Activated CD4-positive, CD25-positive, alpha-beta regulatory T cell treated with anti-CD3 and anti-CD28 coated beads, Interleukin-2, amount 50 U/mL, for 16 hours (primary cell): ENCODE measurements at places on chromosomes 2 and 18.

DNA sequence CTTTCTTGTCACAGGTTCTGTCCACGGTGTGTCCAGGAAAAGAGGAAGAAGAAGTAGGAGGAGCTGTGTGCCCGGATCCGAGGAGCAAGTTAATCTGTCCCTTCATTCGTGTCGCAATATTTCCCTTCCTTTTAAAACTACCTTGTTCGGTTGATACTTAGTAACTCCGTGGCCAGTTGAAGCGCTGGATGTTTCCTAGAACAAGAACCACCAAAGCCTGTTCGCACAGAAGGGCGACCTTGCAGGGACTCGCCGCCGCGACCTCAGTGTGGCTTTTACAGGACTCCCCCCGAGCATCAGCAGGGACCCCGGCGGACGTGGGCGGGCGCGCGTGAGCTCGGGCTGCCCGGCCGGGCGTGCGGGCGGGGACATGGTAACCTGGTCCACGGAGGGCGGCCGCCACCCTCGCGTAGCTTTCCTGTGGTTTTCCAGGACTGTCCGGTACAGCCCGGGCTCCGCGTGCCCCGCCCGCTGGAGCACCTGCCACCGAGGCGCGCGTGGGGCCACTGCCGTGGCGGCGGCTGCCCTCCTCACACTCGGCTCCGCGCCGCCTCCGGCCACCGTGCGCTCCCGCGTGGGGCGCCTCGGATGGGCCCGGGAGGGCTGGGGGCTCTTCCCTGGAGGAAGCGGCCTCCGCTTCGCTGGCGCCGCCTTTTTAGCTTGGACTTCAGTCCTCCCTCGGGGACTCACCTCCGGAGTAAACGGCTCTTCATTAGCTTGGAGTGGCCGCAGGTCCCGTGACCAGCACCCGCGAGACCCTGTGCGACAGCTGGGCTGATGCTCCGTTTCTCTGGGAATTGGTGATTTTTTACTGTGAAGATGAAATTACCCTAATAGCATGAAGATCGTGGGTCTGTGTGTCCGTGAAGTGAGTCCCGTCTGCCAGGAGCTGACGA is 9.2 kb upstream of the D2HGDH start:
- no peak for DNase-seq

- no peak for DNase-seq
These were observed 11.8 kb upstream of the SLC9A4 start for GRCh38 chr2:102461188-102461587.

DNA sequence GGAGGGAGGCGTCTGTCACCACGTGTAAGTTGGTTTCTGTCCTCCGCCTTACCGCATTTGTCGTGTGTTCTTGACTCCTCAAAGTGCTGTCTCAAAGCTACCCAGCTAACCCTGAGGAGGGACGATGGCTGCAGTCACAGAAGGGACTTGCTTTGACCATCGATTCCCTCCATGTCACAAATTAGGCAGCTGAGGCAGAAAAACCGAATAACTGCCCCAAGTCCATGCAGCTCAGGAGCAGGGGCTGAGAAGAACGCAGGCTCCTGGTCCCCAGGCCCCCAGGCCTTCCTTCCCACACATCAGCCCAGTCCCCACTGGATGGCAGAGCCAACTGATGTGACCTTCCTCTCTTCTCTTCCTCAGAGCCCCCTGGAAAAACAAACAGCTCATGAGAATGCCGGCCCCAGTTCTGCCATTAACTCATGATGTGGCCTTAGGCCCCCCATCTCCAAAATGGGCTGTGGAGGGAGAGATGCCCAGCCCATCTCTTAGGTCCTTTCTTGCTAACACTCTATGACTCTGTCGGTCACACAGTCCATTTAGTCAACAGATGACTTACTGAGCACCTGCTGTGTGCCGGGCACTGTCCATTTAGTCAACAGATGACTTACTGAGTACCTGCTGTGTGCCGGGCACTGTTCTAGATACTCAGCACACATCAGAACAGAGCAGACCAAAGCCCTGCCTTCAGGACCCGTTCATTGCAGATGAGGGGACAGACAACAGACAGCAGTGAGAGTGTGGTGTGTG is 19.6 kb downstream of the MTERF4 start:
- DNase-seq: no peak

GRCh38 chr18:79912409-79912991 is 39.0 kb downstream of the SLC66A2 start:
- no peak for DNase-seq

DNA sequence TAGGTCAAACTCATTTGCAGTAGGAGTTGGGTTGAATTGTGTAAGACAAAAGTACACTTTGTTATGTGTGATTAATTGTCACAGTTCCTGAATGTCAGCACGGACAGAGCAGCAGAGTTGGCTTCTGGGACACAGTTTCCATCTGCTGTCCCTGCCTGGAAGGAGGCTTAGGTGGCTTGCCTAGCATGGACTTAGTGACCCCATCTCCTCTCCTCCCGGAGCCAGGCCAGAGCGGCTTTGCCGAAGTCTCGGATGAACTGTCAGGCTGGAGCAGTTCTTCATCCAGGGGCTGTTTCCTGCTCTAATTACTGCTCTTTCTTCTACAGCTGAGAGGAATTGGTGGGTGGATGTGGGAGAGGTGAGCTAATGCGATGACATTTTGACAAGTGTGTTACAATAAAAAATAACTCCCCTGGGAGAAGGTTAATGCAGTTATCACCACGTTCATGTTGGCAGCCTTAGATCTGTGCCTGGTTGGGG is 102.0 kb downstream of the SH3RF3 start:
- DNase-seq: no peak

GRCh38 chr2:217835931-217836891 is 166.6 kb downstream of the TNS1 start:
- DNase-seq: no peak

GRCh38 chr2:16684676-16685339 is 19.2 kb upstream of the CYRIA start:
- DNase-seq: no peak

DNA sequence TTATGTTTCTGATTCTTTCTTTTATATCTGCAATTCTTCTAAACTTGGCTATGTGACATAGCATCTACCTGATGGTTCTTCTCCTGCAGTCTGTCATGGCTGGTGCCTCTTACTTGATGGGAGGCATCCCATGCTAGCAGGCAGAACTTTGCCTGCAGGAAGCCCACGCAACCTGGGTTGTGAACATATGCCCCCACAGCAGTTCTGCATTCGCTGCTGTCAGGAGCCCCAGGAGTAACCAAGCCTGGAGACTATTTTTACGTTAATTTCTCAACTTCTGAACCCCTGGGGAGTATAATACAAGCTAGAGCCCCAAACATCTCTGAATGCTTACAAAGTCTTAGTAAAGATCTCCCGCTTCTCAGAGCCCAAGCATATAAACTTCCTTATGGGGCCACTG is 12.1 kb downstream of the FAM168B start:
- no peak for DNase-seq

- DNase-seq: no peak
These were observed 19.0 kb downstream of the BIN1 start for GRCh38 chr2:127087791-127088495.

GRCh38 chr2:202494300-202495229 is 118.4 kb downstream of the BMPR2 start:
- no peak for DNase-seq

- no peak for DNase-seq
These were observed at the start of gene TBC1D8 for GRCh38 chr2:101151146-101151858. TBC1D8 (minus strand) TSS chr2:101151382; CDS start chr2:101151253, 129 bp downstream.

DNA sequence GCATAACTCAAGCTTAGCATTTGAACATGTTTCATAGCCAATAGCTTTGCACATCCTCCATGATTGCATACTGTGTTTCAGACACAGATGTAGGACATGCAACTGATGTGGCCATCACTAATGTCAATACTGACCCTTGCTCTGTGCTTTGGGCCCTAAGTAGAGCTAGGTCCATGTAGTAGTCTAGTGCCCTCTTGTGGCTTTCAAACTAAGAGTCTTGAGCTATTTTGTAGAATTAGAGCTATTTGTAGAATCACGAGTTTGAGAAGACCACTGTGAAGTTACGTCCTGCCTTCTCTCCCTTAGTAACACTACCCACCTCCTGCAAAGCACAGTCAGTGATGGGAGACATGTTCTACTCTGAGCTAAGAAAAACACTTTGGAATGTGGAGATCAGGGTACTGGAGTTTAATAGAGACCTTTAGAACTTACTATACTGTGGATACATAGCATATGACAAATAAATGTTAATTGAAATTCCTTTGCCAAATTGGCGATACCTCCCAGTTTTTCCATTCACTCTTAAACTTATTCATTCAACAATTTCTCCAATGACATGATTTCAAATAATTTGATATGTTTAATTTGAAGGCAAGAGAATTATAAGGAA is 306.5 kb upstream of the TNP1 start:
- DNase-seq: no peak

GRCh38 chr2:40210344-40210967 is 241.4 kb downstream of the SLC8A1 start:
- no peak for DNase-seq

DNA sequence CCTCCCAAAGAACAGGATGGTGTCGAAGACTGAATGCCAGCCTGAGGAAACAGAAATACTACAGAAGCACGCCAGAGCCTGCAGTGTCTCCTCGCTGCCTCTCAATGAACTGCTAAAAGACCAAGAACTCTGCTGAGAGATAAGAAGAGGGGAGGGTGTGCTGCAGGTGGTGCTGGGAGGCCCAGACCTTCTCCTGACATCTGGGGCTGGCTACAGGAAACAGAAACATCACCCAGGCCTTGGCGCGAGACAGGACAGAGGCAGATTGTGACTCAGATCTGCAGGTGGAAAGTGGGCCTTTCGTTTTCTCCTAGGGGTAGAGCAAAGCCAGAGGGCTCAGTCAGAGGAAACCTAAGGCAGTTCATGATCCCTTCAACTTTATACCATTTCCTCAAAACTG is 250.3 kb upstream of the TCF4 start:
- DNase-seq: no peak

DNA sequence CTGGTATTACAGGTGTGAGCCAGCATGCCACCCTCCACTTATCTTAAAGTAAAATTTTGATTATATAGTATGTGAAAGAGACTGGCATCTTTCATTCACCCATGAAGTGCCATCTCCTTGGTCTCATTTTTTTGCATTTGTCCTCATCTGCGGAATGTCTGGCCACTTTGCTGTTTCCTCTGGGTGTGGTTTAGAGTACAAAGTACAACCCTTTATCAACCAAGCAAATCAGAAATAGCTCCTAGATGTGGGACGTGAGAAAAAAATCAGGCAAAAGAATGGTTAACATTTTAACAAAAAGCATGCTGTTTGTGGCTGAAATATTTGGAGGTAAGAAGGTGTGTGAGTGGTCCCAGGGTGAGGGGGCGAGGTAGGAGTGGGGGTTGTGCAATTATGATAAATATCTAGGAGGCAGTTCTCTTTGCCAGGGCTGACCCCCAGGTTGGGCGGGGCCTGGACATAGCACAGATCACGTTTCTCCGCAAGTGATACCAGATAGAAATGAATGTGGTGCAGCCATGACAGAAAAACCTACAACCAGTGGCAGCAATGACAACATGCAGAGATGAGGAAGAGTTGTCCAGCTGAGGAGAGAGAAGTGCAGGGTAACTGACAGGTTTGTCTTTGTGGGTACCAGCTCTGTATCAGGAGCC is 115.8 kb upstream of the SERTAD2 start:
- DNase-seq: no peak

GRCh38 chr2:176999301-176999700 is 213.3 kb upstream of the HNRNPA3 start:
- no peak for DNase-seq

- no peak for DNase-seq
These were observed 52.8 kb upstream of the ITGB6 start for GRCh38 chr2:160252900-160253299.

DNA sequence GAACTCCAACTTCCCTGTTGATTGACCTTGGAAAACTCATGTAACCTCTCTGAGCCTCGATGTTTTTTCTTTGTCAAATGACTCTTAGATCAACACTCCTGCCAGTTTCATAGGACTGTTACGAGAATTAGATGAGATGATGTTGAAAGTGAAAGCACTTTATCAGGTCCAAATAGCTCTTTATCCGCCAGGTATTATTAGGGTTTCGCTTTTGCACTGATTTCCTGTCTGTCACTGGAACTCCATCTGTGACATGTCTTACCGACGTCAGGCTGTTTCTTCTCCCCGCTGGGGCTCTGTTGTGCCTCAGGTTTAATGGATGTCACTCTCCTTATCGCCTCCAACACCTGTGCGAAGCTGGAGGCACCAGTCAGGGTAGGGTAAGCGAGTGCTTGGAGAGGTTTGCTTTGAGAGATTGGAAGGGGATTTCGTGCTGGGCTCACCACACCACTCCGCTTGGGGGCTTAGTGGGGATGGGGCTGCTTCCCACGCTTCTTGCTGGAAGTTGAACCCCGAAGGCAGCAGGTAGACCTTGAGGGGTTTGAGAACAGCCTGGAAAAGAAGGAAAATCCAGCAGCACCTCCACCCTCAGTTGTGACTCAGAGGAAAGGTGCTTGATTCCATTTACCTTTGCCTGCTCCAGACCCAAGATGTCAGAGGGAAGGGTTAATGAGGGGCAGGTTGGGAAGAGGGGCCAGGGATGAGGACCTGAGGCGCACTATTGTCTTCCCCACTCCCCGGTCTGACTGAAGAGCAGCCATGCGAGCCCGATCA is 4.3 kb downstream of the GAD1 start:
- no peak for DNase-seq

- no peak for DNase-seq
These were observed 1304.3 kb upstream of the DDX18 start for GRCh38 chr2:116510117-116510671.
